Ovary (tissue), 10 donors: ENCODE measurements at places on chromosomes 11 and 22. TPM values are rescaled to one million over a fixed set of nuclear protein-coding genes. Genes with fewer than 3 reads are reported as not detected.

DNA sequence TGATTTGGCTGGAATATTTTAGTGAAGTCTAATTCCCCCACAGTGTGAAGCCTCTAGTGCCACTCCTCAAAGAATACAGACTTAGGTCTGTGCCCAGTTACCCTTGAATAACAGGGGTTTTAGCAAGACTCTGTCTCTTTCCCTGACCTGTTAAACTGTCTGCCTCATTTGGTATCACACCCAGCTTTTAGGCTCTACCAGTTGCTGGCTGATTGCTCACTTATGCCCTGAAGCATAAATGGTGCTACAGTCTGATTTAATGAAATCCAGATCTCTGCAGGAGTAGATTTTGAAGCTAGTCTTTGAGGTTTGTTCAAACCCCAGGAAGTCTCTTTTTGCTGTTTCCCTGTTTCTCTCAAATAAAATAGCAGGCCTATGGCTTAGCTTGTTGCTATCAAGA lies 45.2 kb upstream of the LIPT2 start:
- no peak for DNase-seq

GRCh38 chr22:38257650-38258250 lies 15.1 kb downstream of the TMEM184B start:
- DNase-seq: no peak

DNA sequence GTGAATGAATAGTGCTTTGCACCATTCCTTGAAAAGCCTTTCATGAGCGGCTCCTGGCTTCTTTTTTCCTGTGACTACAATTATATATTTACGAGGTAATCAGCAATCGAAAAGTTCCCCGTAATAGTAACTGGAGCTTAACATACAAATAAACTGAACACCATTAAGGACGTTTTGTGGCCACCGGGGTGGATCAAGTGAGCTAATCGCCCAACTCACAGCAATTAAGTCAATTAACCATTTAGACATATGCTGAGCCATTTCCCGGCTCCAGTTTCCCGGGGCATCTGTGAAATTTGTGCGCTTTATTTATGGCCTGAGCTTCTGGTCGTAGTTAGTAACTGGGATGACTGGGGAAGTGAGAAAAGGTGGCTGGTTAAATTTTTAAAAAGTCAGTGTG lies 465.2 kb downstream of the MIAT start:
- DNase-seq: no peak

GRCh38 chr11:64060861-64061444 lies 25.2 kb downstream of the FLRT1 start:
- DNase-seq: peak; percentile 67

DNA sequence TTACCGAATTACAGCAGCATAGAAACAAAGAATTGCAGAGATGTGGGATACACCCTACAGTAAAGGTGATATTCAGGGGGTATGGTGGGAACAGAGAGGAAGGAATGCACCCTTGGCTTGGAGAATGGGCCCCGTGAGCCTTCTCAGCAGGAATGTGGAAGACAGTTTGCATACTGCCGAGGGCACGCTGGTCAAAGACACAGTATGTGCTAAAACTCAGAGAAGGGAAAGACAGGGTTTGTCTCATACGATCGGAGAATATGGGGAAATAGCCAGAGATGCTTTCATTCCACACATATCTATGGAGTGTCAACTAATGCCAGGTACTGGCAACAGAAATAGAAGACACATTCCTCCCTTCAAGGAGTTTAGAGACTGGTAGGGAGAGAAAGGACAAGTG lies 36.9 kb downstream of the UBASH3B start:
- DNase-seq: no peak

DNA sequence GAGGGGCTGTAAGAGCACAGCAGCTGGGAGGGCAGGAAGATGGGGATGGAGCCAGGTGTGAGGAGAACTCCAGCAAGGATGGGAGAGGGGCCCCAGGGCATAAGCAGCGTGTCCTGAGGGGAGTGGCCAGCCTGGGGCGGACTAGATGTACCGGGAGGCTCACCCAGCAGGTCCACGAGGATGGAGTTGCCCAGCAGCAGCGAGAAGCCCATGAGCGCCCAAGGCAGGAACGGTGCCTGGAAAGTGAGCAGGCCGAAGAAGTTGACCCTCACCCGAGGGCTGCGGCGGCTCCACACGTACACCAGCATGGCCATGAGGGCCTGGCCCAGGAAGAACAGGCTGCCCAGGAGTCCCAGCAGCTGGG lies 1.3 kb downstream of the DERL3 start:
- DNase-seq: no peak

- DNase-seq: no peak
These were observed 1303.4 kb downstream of the TBC1D22A start for GRCh38 chr22:48065892-48066291.

- no peak for DNase-seq
These were observed 875.3 kb downstream of the NTM start for GRCh38 chr11:132245403-132246385.

DNA sequence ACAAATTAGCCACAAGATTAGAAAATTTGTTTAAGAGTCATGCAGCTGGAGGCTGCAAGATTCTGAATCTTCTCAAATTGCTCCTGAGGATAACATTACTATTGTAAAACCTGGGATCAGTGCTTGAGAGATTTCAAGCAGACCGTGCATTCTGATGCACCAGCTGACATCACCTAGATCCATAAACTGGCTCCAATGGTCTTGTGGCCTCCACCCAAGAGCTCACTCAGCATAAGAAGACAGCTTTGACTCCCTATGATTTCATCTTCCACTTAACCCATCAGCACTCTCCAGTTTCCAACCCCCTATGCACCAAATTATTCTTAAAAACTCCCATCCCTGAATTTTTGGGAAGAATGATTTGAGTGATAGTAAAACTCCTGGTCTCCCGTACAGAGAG lies 1007.9 kb upstream of the TENM4 start:
- no peak for DNase-seq

DNA sequence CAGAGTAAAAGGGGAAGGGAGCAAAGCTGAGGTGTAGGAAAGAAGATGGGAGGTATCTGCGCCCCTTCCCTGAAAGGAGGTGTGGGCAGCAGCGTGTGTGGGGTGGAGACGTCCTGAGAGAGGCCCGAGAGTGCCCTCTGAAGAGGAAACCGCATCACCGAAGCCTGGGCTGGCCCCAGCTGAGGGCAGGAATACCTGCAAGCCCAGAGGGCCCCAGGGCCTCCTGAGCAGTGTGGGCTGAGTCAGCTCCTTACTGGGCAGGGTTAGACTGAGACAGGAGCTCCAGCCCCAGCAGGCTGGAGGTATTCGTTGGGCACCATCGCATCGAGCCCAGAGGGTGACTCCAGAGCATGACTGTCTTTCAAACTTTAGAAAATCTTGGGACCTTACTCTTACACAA lies 534.0 kb upstream of the B3GAT1 start:
- DNase-seq: no peak

- DNase-seq: peak; percentile 68
These were observed 603 bp upstream of the ZFTA start for GRCh38 chr11:63769042-63769713.

GRCh38 chr22:17549655-17550054 lies 13.6 kb upstream of the SLC25A18 start:
- DNase-seq: no peak

DNA sequence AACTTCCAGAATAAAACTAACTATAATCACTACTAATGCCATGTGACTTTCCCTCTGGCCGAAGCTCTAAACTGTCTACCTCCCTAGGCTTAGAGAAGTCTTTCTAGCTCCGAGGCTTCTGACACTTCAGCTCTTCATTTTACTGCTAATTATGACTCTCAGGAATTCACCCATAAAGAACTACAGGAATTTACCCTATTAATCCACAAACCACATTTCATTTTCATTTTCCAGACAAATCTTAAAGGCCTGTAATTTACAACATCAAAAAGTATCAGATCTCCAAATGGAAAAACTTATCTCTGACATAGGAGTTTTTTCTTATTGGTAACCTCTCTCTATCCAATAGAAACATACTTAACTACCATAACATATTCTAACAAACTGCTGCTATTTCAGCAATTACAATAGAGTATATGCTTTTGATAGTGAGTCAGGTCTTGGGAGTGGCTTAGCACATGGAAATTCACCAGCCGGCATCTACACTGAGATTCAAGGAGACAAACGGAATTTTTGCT lies 33.4 kb downstream of the MRTFA start:
- DNase-seq: no peak

- DNase-seq: no peak
These were observed 466.3 kb downstream of the TBC1D22A start for GRCh38 chr22:47228767-47229166.

DNA sequence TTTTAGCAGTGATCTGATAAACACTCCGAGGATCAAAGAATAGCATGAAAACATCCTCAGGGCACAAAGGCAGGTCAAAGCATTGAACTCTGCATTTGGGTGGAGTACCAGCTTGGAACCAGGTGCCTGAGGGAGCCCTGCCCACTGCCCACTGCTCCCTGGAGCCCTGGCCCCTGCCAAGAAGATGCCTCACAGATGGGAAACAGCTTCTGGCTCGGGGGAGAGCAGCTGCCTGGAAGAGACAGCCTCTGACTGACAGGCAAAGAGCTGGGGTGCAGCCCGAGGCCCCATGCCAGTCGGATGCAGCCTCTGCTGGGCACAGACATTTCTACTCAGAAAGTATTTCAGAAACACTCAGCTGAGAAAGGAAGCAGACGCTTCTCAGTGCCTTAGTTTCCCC lies 13.2 kb downstream of the LMO1 start:
- DNase-seq: no peak

DNA sequence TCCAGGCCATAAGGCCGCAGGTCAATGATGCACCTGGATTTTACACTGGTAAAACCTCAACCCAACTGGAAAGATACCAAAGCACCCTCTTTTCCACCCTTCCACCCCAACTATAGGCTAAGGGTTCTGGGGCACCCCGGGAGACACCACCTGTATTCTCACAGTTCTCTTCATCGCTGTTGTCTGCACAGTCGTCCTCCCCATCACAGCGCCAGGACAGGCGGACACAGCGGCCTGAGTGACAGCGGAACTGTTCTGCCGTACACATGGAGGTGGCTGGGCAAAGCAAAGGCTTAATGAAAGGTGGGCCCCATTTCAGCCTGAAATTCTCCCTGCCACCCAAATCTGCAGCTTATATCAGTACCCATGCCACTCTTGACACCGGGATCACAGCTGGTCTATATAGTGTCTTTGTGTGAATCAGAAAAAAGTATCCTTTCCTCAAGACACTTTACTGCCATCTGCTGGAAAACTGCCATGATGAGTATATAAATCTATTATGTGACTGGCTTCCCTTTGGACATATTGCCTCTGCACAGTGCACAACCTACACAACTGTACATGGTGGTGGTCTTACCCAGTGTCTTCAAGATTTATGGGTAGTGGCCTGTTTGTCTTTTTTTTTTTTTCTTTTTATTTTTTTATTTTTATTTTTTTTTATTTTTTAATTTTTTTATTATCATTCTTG lies 21.5 kb downstream of the LRP4 start:
- no peak for DNase-seq

GRCh38 chr11:59417023-59417422 lies 9.2 kb downstream of the OR5A2 start:
- no peak for DNase-seq

- no peak for DNase-seq
These were observed 810 bp downstream of the IGLL1 start for GRCh38 chr22:23579280-23579679.

DNA sequence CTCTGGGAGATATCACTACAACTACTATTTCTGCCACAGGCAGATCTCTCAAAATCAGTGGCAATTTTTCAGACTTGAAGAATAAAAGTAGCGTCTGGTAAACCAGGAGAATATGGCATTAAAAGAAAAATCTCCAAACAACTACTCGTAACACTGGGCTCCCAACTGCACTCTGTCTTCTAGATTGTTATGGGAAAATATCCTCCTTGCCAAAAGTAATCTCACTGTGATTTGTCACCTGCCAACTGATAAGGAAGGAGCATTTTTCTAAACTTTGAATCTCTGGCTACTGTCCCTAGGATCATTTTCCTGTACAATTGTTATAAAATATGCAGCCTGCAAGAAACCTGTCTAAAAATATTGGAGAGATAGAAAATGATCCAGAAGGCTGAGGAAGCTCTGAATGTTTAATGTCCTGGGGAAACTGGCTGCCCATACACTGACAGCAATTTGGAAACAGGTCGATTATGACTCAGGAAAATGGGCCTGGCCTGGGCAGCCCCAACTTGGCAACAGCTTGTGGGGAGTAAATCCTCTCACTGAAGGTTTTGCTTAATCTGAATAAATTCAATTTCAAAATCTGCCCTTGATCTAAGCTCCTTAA lies 90.5 kb upstream of the DBX1 start:
- no peak for DNase-seq

DNA sequence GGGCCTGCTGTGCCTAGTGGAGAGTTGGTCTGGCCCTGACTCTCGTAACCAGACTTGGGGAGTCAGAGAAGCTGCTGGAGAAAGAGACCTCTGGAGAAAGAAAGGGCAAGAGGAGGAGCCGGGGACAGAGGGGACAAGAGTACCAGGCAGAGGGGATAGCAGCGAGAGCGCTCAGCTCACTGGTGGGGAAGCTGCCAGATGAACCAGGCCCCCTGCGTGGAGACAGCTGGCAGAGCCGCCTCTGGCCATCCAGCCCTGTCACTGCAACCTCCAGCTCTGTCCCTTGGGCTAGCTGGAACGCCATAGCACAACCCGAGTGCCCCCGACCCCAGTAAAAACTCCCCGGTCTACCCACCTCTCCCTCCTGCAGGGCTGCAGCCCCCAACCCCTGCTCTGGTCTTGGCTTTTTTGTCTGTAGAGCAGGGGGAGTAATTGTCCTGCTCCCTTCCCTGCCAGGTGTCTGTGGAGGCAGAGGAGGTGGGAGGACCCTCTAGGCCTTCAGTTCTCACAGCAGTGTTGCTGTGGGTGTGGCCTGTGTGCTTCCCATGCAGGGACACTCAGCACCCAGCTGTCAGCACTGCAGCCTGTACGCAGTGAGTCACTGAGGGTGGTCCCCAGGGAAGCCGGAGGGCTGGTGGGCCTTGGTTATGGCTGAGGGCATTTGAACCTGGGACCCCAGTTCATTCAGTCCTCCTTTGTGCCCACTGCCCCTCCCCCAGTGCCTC lies 4.8 kb upstream of the SUN2 start:
- no peak for DNase-seq

DNA sequence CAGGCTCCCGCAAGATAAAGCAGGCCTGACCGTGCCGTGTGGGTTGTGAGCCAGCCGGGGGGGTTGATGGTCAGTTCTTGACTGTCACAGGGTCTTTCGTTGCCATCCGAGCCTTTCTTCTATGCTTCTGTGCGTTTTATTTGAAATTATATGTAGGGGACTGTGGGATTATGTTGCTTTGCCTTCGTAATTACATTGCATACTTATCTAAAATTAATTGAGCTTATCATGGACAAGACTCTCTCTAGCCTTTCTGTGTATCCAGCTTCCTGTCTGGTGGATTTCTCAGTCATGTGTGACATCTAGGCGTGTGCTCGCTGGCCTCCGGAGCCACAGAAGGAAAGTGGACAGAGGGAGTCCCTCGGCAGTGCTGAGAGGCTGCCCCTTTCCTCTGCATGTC lies 93.2 kb downstream of the TBC1D22A start:
- DNase-seq: no peak

GRCh38 chr22:23608583-23608982 lies 23.5 kb downstream of the DRICH1 start:
- no peak for DNase-seq

Gene RTN4RL2
- 0.53 TPM for polyA plus RNA-seq

Gene C11orf16
- not detected for polyA plus RNA-seq

Gene SUSD2
- 1.7 TPM for polyA plus RNA-seq

Gene EXT2
- polyA plus RNA-seq: 38.0 TPM

Gene SCN4B
- polyA plus RNA-seq: 0.50 TPM

Gene OR56A1
- polyA plus RNA-seq: not detected

Gene PANX3
- not detected for polyA plus RNA-seq

Gene FDXACB1
- polyA plus RNA-seq: 1.4 TPM

Gene GP1BB
- polyA plus RNA-seq: not detected

Gene SYCE3
- polyA plus RNA-seq: not detected

Gene ROBO4
- 12.0 TPM for polyA plus RNA-seq
